HT1080 (cell line): ENCODE measurements at places on chromosomes 4 and X. TPM values are rescaled to one million over a fixed set of nuclear protein-coding genes. Genes with fewer than 3 reads are reported as not detected.

The LONRF3 gene
- 0.77 TPM in 1 of 2 replicates, not detected in the other for total RNA-seq

The MAB21L2 gene
- total RNA-seq = not detected in 2 replicates

The MAGED1 gene
- total RNA-seq = 39.3 and 57.4 TPM in 2 replicates

The GLRA2 gene
- total RNA-seq = not detected in 2 replicates

The MTTP gene
- total RNA-seq = 0.02 TPM in 1 of 2 replicates, not detected in the other

The HSD17B10 gene
- 134 and 157 TPM in 2 replicates for total RNA-seq

The PPEF2 gene
- total RNA-seq = not detected in 2 replicates

The TMPRSS11F gene
- not detected in 2 replicates for total RNA-seq

The GPC3 gene
- not detected in 2 replicates for total RNA-seq

The ASIC5 gene
- not detected in 2 replicates for total RNA-seq

The TBX22 gene
- not detected in 2 replicates for total RNA-seq

The ERCC6L gene
- total RNA-seq = 10.1 and 10.5 TPM in 2 replicates

The SERTM2 gene
- total RNA-seq = 0.20 TPM in 1 of 2 replicates, not detected in the other

The GAGE12J gene
- 0.69 TPM in 1 of 2 replicates, not detected in the other for total RNA-seq

The SUPT20HL1 gene
- not detected in 2 replicates for total RNA-seq

The PRSS48 gene
- total RNA-seq = not detected in 2 replicates

The PNMA5 gene
- not detected in 2 replicates for total RNA-seq

The LRIT3 gene
- total RNA-seq = not detected in 2 replicates

The CENPU gene
- total RNA-seq = 37.1 and 37.3 TPM in 2 replicates

The UGT2B10 gene
- total RNA-seq = not detected in 2 replicates

The PALLD gene
- total RNA-seq = 44.1 and 47.8 TPM in 2 replicates

The FAM9C gene
- not detected in 2 replicates for total RNA-seq

The CXCL11 gene
- not detected in 2 replicates for total RNA-seq

The TREX2 gene
- 0.84 and 1.8 TPM in 2 replicates for total RNA-seq

The TMPRSS11D gene
- not detected in 2 replicates for total RNA-seq

The CABS1 gene
- not detected in 2 replicates for total RNA-seq
